NCI-H2081 (cell line): ENCODE measurements at places on chromosomes 3 and 15.

- DNase-seq: no peak
Measured at GRCh38 chr3:128112357-128112968, 11.1 kb downstream of the RUVBL1 start.

DNA sequence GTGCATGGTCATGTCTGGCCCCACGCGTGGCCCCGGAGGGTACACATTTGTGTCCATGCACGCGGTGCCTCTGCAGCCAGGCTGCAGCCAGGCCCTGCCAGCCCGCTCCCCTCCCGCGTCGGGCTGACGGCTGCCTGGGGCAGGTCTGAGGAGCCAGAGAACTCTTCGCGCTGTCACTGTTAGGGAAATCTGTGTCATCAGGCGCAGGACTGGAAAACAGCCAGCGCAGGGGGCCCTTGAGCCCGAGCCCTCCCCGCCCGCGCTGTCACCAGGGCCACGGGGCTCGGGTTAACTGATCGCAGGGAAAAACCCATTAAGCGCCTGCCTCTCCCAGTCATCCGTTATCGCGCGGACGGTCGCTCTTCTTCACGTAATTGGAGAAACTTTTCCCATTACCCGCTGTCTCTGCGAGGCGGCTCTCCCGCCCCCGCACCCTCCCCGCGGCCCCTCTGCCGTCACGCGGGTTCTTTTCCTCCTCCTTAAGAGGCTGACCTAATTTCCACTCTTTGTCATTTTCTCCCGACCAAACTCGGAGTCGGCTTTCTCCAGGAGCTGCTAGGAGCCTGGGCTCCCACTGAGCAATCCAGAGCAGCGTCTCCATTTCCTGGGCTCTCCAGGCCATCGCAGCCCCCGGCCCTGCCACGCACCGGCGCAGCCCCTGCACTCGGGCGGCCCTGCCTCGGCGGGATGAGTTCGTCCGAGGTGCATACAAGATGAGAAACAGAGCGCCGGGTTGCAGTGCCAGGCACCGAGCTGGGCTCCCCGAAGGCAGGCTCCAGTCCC, 57.5 kb upstream of the PRR23E start:
- DNase-seq: no peak

GRCh38 chr3:65508750-65509422, 529.8 kb downstream of the MAGI1 start:
- no peak for DNase-seq

DNA sequence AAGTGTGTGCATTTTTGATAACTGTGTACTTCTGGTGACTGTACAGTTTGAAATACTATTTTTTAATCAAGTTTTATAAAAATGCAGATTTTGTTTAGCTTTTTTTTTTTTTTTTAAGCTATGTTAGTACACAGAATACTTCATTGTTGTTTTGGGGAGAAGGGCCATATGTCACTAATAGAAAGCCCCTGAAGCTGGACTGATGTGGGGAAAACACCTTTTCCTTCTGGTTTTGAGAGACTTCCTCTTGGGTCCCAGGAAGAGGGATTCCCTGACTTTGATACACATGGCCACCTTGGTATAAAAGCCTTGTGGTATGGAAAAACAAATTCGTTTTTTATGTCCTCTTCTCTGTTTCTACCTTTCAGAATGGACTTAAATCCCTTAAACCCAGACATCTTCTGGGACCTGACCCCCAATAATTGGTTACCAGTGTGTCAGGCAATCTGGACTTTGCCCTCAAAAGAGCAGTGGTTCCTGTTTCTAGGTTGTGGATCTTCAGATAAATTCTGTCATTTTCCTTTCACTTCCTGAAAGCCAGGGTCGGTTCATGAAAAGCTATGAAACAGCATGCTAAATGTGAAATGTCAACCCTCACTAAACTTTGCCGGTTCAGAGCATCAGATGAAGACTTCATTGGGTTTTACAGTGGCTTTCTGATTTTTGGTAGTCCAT, 31.1 kb upstream of the BLOC1S6 start:
- DNase-seq: no peak

DNA sequence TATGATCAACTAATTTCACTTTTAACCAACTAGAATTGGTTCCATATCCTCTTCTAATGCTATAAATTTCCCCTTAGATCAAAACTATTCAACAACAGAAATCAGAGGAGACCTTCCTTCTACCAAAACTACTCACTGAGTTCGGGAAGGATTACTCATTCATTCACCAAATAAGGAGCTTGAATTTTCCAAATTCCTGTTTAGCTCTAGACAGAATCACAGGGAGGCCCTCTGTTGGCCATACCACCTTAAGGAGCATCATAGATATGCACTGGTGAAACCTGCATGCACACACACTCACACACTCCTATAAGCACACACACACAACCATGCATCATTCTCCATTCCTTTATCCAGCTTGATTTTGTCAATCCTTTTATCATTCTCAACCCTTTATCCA, 49.0 kb downstream of the SUCLG2 start:
- DNase-seq: no peak

DNA sequence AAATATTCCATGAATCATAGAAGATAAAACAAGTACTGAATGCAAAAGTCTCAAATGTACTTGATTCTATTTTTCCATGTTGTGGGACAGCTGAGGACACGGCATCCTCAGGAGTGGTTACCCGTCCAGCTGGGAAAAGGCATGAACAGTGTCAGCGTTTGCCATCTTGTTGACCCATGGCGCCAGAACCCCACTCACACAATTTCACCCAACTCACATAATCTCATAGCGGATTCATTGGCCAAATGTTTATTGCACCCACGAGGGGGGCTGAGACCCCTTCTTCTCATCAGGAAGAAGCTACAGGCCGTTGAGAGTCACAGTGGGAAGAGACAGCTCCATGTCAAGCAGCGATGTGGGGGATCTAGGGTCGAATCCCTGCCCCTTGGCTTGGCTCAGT, 72.9 kb downstream of the OCA2 start:
- DNase-seq: no peak

- no peak for DNase-seq
Measured at GRCh38 chr3:76756577-76756976, 283.3 kb upstream of the ROBO2 start.

DNA sequence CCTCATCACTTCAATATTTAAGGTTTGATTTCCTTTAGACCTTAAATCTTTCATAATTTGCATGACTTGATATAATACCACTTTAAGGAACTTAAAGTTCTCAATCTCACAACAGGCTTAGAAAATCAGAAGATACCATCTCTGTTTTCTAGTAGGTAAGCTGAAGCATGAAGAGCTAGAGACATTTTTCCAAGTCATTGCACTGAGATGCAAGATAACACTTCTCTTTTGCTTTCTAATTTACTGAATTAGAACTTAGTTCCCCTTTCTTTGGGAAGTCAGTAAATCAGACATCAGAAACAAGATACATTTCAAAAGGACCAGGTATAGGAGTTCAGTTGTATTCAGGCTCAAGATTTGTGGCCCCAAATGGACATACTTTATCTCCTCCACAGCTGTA, 79.7 kb downstream of the DZIP3 start:
- DNase-seq: no peak

- no peak for DNase-seq
Measured at GRCh38 chr3:126867863-126868200, 115.1 kb upstream of the PLXNA1 start.

GRCh38 chr3:160169139-160169976, 55.9 kb upstream of the C3orf80 start:
- DNase-seq: no peak

DNA sequence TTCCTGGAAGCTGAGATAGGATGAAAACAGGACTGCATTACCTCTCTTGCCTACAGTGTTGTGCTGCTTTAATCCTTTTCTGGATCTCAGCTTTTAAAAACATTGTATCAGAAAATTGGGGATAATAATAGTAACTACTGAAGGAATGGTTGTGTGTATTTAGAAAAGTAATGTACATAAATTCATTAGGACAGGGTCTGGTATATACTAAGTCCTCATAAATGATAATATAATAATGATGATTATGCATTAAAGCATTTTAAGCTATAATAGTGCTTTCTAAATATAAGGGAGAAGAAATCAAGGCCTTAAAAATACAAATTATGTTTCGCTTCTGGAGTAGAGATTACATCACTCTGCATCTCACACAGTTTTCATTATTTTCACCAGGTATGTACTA, 530.1 kb downstream of the ZNF385D start:
- no peak for DNase-seq

GRCh38 chr15:92914768-92915221, 14.7 kb downstream of the CHD2 start:
- no peak for DNase-seq

DNA sequence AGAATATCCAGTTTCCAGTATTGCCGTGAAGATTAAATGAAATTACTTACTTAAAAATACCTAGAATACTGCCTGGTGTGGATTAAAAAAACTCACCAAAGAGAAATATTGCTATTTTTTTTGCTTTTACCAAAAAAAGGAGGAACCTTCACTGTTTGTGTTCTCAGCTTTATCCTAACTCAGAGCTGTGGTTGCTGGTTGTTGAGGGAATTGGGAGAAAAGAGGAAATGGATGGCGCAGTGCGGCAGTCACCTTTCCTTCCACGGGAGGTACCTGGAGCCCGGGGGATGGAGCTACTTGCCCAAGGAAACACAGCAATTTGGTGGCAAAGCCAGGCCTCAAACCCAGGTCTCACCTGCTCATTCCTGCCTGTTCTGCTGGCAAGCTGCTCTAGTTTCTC, 270.3 kb downstream of the RPLP1 start:
- DNase-seq: no peak

DNA sequence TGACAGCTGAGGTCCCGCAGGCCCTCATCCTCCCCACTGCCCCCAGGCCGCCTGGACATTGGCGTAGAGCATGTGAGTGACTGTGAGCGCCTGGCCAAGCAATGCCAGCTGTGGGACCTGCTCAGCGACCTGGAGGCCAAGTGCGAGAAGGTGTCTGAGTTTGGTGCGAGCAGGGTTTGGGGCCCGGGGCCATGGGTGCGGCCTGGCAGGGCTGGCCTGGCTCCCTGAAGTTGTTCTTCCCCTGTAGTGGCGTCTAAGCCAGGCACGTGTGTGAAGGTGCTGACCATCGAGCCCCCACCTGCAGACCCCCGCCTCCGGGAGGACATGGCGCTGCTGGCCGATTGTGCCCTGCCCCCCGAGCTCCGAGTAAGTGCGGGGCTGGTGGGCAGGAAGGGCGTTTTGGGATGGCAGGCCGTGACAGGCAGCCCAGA, 4.2 kb downstream of the ABTB1 start:
- DNase-seq: no peak

GRCh38 chr3:181618260-181618659, 93.5 kb upstream of the SOX2 start:
- DNase-seq: no peak

DNA sequence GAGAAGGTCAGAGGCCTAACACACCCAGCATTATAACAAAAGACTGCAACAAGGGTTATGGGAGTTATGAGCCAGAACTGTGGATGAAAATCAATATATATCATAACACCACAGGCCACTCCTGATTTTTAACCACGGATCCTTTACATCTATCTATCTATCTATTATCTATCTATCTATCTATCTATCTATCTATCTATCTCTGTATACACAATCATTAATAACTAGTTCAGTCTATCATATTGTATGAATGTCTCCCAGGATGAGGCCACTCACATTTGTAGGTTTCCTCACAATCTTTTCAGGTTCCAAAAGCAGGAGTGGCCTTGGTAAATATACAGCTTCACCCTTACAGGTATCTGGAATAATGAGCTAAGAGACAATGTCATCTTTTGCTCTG, 94.2 kb downstream of the PDCD6IP start:
- DNase-seq: no peak

DNA sequence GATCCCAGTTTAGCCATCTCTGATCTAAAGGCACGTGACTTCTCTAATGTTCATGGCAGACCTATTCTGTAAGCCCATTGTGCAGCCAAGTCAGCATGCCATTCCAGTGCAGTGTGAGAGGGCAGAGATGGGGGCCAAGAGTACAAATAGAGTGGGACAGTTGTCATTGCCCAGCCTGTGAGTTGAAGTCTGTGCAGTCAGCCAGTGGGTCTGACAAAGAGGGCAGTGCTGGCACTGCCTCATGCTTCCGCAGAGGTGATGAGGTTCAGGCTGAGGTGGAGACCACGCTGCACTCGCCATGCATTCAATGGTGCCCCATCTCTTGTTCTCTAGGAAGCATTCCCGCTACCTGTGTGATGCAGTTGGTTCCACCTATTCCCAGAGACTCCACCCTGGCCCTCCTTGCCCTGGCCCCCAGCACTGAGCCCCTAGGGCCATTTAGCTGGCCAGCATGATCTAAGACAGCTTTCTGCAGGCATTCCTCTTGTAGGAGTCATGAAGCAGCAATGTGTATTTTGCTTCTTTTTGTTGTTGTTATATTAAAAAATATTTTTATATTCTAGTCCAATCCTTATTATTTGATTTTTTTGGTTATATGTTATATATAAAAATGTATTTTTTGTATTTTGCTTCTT, 3.7 kb downstream of the MRAS start:
- DNase-seq: no peak

DNA sequence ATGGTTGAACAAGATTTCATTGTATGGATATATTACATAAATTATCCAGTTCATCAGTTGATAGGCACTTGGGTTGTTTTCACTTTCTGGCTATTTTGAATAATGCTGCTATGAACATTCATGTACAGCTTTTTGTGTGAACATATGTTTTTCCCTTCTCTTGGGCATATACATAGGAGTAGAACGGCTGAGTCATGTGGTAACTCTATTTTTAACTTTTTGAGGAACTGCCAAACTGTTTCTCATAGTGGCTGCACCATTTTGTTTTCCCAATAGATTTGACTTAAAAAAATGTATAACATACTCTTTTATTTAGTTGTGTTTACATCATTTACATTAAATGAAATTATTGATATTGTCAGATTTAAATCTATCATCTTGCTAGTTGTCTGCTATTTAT, 28.8 kb upstream of the RFX7 start:
- no peak for DNase-seq

DNA sequence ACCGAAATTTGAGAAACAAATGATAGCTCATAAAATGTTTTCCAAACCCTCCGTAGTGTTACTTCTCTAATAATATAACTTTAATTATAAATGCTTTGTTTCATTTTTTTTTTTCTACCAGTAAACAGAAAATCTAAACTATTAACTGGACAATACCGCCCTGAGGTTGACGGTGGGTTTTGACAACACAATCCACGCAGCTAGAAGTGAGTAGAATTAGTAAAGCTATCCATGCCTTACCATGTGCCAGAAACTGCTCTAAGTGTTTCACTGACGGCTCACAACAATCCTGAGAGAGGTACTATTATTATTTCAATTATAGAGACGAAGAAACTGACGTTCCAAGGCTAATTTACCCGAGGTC, 410 bp downstream of the NDUFAF1 start:
- no peak for DNase-seq

- no peak for DNase-seq
Measured at GRCh38 chr3:71429597-71429988, 153.9 kb downstream of the FOXP1 start.

- no peak for DNase-seq
Measured at GRCh38 chr15:27993996-27994780, 104.9 kb downstream of the OCA2 start.

GRCh38 chr3:40258555-40258954, 51.0 kb upstream of the EIF1B start:
- DNase-seq: no peak

- peak; percentile 92 for DNase-seq
Measured at GRCh38 chr15:90035095-90035839, 34.1 kb downstream of the ZNF710 start.

- peak; percentile 20 for DNase-seq
Measured at GRCh38 chr15:57118013-57118799, 199.8 kb downstream of the TCF12 start.
